Effector memory CD4-positive, alpha-beta T cell (primary cell): ENCODE measurements at places on chromosomes 2 and 18.

GRCh38 chr18:33666915-33667314 is 88.9 kb downstream of the ASXL3 start:
- no peak for DNase-seq

GRCh38 chr2:28095622-28096021 is 205.1 kb downstream of the BABAM2 start:
- DNase-seq: no peak

DNA sequence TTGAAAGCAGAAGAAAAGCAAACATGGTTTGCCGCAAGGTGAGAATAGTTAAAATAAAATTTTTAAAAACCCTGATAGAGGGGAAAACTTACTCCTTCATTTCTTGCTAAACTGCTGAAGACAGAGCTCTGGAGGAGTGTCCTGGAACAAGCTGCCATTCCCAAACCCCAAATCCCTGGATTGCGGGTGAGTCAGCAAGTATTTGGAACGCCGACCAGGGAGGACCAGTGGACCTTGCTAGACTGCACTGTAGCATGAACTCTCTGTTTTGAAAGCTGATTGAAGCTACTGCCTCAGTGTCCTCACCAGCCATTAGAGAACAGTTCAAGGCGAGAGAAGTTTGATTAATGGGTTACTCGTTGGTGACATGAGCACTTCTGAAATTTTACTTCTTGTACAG is 99.4 kb upstream of the RASGRP3 start:
- DNase-seq: no peak

- DNase-seq: no peak
These were observed 32.7 kb upstream of the ZDBF2 start for GRCh38 chr2:206241736-206242135.

DNA sequence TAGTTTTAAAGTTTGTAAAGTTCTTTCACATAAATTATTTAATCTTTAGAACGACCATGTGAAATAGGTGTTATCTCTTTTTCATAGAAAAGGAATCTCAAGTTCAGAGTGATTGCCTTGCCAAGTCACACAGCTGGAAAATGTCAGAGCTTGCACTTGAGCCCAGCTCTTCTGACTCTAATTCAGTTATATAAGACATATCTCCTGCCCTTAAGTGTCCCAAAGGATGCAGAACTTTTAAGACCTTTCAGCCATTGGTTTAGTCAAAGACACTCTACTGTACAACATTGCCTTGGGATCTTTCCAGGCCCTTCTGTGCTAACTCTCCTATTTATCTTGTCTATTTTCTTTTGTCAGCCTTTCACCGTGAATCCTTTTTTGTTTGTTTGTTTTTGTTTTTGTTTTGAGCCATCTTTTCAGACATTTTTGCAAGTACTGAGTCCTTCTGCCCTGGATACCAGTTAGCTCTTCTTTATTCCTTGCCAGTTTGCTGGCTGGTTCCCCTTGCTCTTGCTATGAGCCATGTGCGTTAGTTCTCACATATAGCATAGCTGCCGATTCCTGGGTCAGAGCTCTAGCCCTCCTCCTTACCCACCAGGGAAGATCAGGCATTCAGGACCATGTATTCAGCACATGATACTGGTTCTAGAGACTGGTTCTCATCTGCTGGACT is 160.0 kb upstream of the MYO3B start:
- no peak for DNase-seq

DNA sequence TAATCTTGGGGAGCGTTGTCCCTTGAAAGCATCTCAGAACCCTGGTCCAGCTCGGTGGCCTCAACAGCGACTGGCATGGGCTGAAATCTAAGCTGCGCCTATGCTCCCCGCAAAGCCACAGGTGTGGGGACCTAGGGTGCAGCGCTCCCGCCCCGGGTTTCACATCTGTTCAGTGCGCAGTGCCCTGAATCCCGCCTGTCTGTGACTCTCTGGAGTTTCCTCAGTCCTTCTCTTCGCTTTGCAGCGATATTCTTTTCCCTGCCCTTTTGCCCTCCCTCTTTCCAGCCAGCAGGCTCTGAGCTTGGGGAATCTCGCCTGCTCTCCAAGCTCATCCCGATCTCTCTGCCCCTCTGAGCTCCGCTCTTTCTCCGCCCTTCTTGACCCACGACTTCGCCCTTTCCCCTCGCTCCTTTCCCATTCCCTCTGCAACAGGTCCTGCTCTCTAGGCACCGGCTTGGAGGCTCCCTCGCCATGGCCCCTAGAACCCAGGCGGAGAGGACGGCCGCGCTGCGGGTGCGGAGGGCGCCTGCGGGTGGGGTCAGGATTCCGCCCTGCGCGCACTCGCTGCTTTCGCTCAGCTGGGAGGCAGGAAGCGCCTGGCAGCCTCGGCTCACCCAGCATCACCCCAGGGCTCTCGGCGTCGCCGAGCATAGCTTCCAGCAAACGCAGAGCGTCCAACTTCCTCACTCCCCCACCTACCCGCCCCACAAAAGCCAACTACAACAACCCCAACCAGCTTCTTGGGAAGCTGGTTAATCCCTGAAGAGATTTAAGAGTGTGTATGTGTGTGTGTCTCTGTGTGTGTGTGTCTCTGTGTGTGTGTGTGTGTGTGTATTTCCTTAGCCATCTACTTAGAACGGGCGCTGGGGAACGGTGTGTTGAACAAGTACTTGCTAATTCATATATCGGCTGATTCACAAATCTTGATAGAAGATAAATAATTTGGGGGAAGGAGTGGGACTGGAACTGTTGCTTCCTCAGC is 1.1 kb downstream of the GRP start:
- no peak for DNase-seq

DNA sequence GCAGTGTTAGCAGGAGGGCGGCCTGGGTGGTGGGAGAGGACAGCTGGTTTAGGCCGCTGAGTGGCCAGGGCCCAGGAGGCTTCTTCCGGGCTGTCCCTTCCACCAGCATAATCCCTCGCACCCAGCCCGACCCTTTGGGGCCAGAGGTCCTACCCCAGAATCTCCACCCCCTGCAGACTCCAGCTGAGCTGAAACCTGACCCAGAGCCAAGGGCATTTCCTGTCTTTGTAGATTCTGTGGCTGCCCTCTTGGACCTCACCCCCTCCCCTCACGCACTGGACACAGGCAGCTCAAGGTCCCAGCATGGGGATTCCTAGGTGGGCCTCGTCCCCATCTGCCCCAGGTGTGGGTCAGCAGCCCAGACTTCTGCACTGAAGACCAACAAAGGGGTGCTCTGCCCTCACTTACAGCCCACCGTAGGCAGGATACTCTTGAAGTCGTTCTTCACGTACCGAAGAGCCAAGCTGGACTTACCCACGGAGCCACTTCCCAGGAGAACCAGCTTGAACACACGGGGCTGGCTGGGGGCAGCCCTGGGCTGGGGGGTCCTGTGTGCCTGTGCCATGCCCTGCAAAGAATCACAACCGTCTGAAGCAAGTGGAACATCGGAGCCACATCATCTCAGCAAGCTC is 4.8 kb downstream of the RAB17 start:
- DNase-seq: no peak
